Activated naive CD4-positive, alpha-beta T cell treated with anti-CD3 and anti-CD28 coated beads, Interleukin-2, amount 50 U/mL, for 72 hours (primary cell): ENCODE measurements at places on chromosomes 2 and 18. TPM values are rescaled to one million over a fixed set of nuclear protein-coding genes. Genes with fewer than 3 reads are reported as not detected.

DNA sequence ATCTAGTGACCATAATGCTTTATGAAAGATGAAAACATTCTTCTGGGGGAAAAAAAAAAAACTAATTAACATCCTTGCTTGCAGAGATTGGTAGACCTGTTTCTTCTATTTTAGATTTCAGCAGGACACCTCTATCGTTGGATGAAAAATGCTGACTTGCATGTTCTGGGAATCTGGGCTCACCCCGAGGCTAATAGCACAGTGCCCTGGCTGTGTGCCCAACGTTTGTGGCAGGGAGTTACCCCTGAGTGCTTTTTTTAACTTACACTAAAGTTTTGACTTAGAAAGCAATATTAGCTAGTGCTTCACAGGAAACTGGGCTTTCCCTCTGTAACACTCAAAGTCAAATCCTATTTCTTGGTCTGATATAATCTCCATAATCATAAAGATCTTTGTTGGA lies 233.2 kb downstream of the SLC8A1 start:
- DNase-seq = no peak

SERPINB13 gene
- total RNA-seq = not detected

- no peak for DNase-seq
Observed at GRCh38 chr18:14961991-14962390, 214.0 kb downstream of the ANKRD30B start.

- DNase-seq = no peak
Observed at GRCh38 chr2:163664610-163665009, 71.2 kb downstream of the FIGN start.

GRCh38 chr2:226994775-226995174 lies 158.9 kb downstream of the RHBDD1 start:
- DNase-seq = no peak

GKN2 gene
- not detected for total RNA-seq

DNA sequence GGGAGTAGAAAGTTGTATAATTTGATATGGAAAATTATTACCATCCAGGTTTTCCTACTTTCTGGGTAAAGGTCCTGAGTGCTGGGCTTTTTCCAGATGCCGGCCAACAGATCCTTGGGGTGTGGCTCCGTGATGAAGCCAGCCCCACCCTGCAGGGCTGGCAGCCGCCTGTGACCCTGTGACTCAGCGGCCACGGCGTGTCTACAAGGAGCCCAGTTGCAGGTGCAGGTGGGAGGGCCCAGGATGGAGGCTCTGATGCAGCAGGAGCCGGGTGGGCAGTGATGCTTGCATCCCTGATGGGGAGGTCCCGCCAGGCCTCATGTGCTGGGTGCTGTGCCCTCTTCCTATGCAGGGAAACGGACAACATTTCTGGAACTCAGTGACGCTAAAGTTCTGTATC lies 96.0 kb upstream of the ALKAL2 start:
- no peak for DNase-seq

DNA sequence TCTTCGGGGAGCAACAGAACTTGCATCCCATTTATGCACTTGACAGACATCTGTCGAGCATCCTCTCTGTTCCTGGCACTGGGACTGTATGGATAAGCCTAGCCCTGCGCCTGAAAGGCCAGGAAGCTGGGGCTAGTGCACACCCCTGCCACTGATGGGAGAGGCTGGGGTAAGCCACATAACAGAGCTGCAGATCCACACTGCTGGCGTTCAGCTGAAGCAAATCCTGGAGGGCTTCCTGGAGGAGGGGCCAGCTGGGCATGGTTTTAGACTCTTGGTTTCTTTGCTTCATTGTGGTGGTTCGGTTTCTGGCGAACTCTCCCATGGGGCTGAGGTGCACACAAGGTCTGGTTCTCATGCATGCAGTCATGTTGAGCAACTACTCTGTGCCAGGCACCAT lies 45.5 kb upstream of the FOSL2 start:
- DNase-seq = no peak

- no peak for DNase-seq
Observed at GRCh38 chr18:70673831-70674230, 385.0 kb downstream of the SOCS6 start.

DNA sequence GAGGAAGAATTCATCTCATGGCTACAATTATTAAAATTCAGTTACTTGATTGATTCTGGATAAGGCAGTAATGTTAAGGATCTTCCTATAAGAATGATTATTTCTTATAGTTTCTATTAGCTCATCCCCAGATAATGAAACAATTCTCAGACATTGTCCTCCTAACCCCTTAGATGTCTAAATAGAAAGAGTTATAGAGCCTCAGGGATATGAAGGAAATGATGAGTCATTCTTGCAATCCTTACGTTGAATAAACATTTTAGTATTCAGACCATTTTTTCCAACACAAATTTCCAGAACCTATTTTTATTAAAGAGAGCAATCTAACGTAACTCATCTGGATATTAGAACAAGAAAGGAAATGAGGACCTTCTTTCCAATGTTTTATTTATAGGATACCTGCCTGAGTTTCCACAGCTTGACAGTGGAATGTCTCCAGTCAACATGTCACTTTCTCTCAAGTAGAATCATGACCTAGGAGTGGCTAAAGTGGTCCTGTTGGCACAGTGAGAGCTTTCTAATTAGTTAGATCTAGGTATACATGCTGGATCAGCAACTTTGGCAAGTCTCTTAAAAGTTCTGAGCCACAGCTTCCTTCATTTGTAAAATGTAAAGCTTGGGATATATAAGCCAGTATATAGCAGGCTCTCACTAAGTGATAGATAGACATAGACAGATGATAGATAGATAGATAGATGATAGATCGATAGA lies 88.0 kb upstream of the RAB27B start:
- DNase-seq = no peak

- DNase-seq = no peak
Observed at GRCh38 chr2:229437467-229437866, 166.4 kb upstream of the PID1 start.

TRABD2A gene
- 53.6 TPM for total RNA-seq
